ENCODE measurements at places on chromosomes 5 and 9. TPM values are rescaled to one million over a fixed set of nuclear protein-coding genes. Genes with fewer than 3 reads are reported as not detected.

The CCL28 gene
- 6.1 TPM for total RNA-seq

The PCDHA5 gene
- total RNA-seq = 3.0 TPM

The DMRT3 gene
- 0.72 TPM for total RNA-seq

The DOK3 gene
- total RNA-seq = 3.4 TPM

The CXCL14 gene
- 17.0 TPM for total RNA-seq

The PCDHB7 gene
- 5.2 TPM for total RNA-seq

The PCDHGA11 gene
- 15.0 TPM for total RNA-seq

GRCh38 chr9:133029994-133030316, 842 bp upstream of the GTF3C5 start:
- no peak for DNase-seq
- H3K27me3 ChIP-seq = no peaks in the 10 kb centered on the region
- H3K36me3 ChIP-seq = peaks cover 5% of the 10 kb centered on the region
- H3K4me1 ChIP-seq = peaks cover 24% of the 10 kb centered on the region
- peak overlapping the region; percentile 78 for H3K27ac ChIP-seq

DNA sequence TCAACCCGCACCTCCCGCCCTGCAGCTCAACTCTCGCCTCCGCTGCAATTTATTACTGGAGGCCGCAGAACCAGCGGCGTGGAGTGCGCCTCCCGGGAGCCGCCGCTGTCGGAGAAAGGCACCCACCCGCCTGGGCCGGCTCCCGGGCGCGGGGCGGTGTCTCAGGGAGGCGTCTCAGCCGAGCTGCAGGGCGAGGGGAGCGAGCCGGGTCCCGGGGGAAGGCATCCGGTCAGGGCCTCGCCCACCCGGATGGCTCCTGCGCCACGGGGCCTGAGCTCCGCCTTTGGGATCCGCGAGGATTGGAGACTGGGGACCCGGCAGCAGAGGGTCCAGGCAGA, 32.9 kb downstream of the TSPAN17 start:
- H3K4me1 ChIP-seq = peaks cover 16% of the 10 kb centered on the region
- H3K36me3 ChIP-seq = no peaks in the 10 kb centered on the region
- H3K27ac ChIP-seq = no peak overlapping the region

- H3K4me1 ChIP-seq = no peaks in the 10 kb centered on the region
- no peak overlapping the region for H3K4me3 ChIP-seq
- no peaks in the 10 kb centered on the region for H3K36me3 ChIP-seq
Measured at GRCh38 chr9:27771803-27772545, 198.7 kb upstream of the C9orf72 start.

DNA sequence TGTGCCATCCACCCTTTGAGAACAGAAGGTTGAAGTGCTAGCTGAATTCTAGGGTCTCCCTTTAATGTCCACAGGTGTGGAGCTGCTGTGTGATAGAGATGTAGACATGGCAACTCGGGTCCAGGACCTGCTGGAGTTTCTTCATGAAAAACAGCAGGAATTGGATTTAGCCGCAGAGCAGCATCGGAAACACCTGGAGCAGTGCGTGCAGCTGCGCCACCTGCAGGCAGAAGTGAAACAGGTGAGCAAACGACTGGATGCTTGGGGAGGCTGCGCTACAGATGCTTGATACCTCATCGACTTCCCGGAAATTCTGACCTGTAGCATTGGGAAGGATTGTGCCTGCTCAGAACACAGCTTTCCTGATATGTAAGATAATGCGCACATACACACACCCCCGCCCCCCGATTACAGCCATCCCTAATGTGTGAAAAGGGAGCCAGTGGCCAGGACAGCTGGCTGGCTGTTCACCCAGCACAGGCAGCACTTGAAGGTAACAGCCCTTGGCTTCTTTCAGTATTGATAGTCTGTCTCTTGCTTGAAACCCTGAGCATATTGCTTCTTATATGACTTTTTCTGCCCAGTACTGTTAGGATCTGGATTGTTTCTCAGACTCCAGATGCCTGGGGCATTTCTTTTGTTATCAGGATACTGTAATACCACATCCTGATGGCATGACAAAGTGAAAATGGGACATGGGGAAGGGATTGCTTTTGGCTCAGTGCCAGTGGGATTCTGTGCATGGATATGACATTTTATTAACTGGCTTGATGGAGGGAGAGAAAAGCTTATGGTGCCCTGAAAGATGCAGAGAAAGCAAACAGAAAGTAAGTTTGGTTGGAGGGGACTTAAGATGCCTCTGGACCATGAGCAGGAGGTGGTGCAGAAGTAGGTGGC, 216.8 kb upstream of the OTULINL start:
- no peaks in the 10 kb centered on the region for H3K27me3 ChIP-seq
- peaks cover 43% of the 10 kb centered on the region for H3K36me3 ChIP-seq
- no peak overlapping the region for H3K27ac ChIP-seq
- peak; percentile 74 for DNase-seq

- no peak overlapping the region for H3K27ac ChIP-seq
- H3K27me3 ChIP-seq = no peaks in the 10 kb centered on the region
- no peaks in the 10 kb centered on the region for H3K4me1 ChIP-seq
- DNase-seq = no peak
Measured at GRCh38 chr5:66904189-66904588, 292.4 kb downstream of the CD180 start.

- no peak overlapping the region for H3K27ac ChIP-seq
- no peaks in the 10 kb centered on the region for H3K36me3 ChIP-seq
- no peak overlapping the region for H3K4me3 ChIP-seq
- no peaks in the 10 kb centered on the region for H3K4me1 ChIP-seq
Measured at GRCh38 chr5:175131432-175131831, 312.6 kb downstream of the DRD1 start.

GRCh38 chr5:173581408-173582215, 34.8 kb downstream of the BOD1 start:
- peak; percentile 51 for DNase-seq
- no peaks in the 10 kb centered on the region for H3K27me3 ChIP-seq
- H3K4me3 ChIP-seq = no peak overlapping the region
- H3K4me1 ChIP-seq = peaks cover 7% of the 10 kb centered on the region
- H3K36me3 ChIP-seq = no peaks in the 10 kb centered on the region

GRCh38 chr9:136954270-136955083, 2.4 kb downstream of the LCN12 start:
- no peak overlapping the region for H3K4me3 ChIP-seq
- peaks cover 38% of the 10 kb centered on the region for H3K4me1 ChIP-seq
- H3K36me3 ChIP-seq = no peaks in the 10 kb centered on the region
- no peak for DNase-seq
- no peak overlapping the region for H3K27ac ChIP-seq
- no peaks in the 10 kb centered on the region for H3K27me3 ChIP-seq

- DNase-seq = no peak
- peaks cover 2% of the 10 kb centered on the region for H3K36me3 ChIP-seq
- H3K4me3 ChIP-seq = no peak overlapping the region
- H3K27me3 ChIP-seq = no peaks in the 10 kb centered on the region
- peaks cover 8% of the 10 kb centered on the region for H3K4me1 ChIP-seq
Measured at GRCh38 chr9:84851935-84852585, 182.5 kb downstream of the NTRK2 start.

DNA sequence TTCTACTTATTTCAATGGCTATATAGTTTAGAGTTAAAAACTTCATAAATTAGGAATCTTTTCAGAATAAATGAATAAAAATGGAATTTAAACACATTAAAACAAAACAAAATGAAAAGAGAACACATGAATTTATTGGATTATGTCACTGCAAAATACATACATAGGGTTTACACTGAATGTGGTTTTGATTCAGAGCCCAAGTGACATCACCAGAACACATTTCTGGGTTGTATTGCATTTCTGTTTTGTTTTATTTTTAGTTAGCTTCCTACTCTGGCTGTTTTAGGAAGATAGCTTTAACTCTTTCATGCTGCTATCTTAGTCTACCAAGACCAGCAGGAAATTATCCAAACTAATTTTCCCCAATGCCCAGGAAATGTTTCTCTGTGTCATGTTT, 1935.0 kb downstream of the EFNA5 start:
- no peak overlapping the region for H3K27ac ChIP-seq
- peak; percentile 9 for DNase-seq
- H3K4me1 ChIP-seq = no peaks in the 10 kb centered on the region
- no peak overlapping the region for H3K4me3 ChIP-seq

DNA sequence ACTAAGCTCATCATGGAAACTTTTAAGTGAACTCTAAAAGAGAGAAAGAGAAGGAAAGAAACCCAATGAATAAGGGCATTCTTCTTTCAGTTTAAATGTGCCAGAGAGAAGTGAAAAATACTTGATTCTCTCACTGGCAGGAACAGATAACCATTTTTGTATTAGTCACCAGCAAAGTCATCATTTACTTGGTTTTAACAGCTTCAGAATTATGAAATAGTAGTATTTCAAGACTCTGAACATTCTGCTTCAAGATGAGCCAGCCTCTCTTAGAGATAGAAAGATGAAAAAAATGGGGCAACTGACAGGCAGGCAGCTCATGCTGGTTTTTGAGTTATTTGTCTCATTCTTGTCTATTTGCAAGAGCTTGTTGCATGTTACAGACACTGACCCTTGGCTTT, 103.5 kb downstream of the GCNT1 start:
- H3K27ac ChIP-seq = peak overlapping the region; percentile 69
- no peak for DNase-seq
- no peaks in the 10 kb centered on the region for H3K36me3 ChIP-seq
- H3K27me3 ChIP-seq = no peaks in the 10 kb centered on the region
- H3K4me1 ChIP-seq = peaks cover 7% of the 10 kb centered on the region
